Bronchial smooth muscle cell (primary cell): ENCODE measurements at places on chromosomes 13 and 19. TPM values are rescaled to one million over a fixed set of nuclear protein-coding genes. Genes with fewer than 3 reads are reported as not detected.

Gene PRODH2
- total RNA-seq = not detected in 2 replicates

Gene GPR183
- total RNA-seq = not detected in 2 replicates

Gene CKM
- not detected in 2 replicates for total RNA-seq

Gene OR10H1
- not detected in 2 replicates for total RNA-seq

Gene DIAPH3
- 0.77 and 2.4 TPM in 2 replicates for total RNA-seq

Gene OR7C2
- not detected in 2 replicates for total RNA-seq

Gene ZNF284
- total RNA-seq = 3.3 TPM in 2 replicates

Gene CPT1C
- 26.6 and 34.5 TPM in 2 replicates for total RNA-seq

Gene SIGLEC8
- total RNA-seq = not detected in 2 replicates

Gene FLT1
- 0.16 and 0.26 TPM in 2 replicates for total RNA-seq

Gene KLK15
- 0.09 TPM in 1 of 2 replicates, not detected in the other for total RNA-seq

Gene IGFL3
- not detected in 2 replicates for total RNA-seq

Gene PODNL1
- 1.0 and 1.3 TPM in 2 replicates for total RNA-seq

Gene PCDH20
- total RNA-seq = not detected in 2 replicates

Gene PLIN4
- total RNA-seq = 0.43 and 2.5 TPM in 2 replicates

Gene RFX2
- total RNA-seq = 3.0 and 4.8 TPM in 2 replicates

Gene ZNF878
- 0.09 and 0.16 TPM in 2 replicates for total RNA-seq

Gene ZNF726
- 0.16 and 0.43 TPM in 2 replicates for total RNA-seq

Gene CNFN
- not detected in 2 replicates for total RNA-seq

Gene LTBP4
- total RNA-seq = 69.0 and 191 TPM in 2 replicates

Gene SIGLEC10
- not detected in 2 replicates for total RNA-seq

Gene CEACAM6
- not detected in 2 replicates for total RNA-seq

Gene ZNF850
- total RNA-seq = 1.3 TPM in 2 replicates

Gene TSKS
- total RNA-seq = 0.26 and 0.32 TPM in 2 replicates

Gene SIGLEC5
- not detected in 2 replicates for total RNA-seq

Gene FFAR2
- not detected in 2 replicates for total RNA-seq

Gene ZNF578
- total RNA-seq = 5.2 and 6.3 TPM in 2 replicates

Gene LHB
- not detected in 2 replicates for total RNA-seq

Gene KIR2DL3
- not detected in 2 replicates for total RNA-seq

Gene MIA
- total RNA-seq = 0.26 and 0.47 TPM in 2 replicates

Gene FBXO17
- 23.0 and 27.2 TPM in 2 replicates for total RNA-seq

Gene CAPN12
- total RNA-seq = 0.16 and 0.26 TPM in 2 replicates

Gene KIR2DL4
- total RNA-seq = not detected in 2 replicates

Gene PLEKHF1
- 39.1 and 54.3 TPM in 2 replicates for total RNA-seq

Gene PEAK3
- not detected in 2 replicates for total RNA-seq

Gene CDKN2D
- total RNA-seq = 4.3 and 7.7 TPM in 2 replicates

Gene KPNA3
- total RNA-seq = 18.5 and 24.9 TPM in 2 replicates

Gene APOC4
- not detected in 2 replicates for total RNA-seq

Gene ZNF563
- total RNA-seq = 5.2 and 5.4 TPM in 2 replicates

Gene CNN1
- total RNA-seq = 5.5 and 8.2 TPM in 2 replicates

Gene GPR12
- not detected in 2 replicates for total RNA-seq

Gene DAND5
- not detected in 2 replicates for total RNA-seq

Gene CGB1
- total RNA-seq = not detected in 2 replicates

Gene P2RY11
- 1.9 and 3.0 TPM in 2 replicates for total RNA-seq

Gene UBE2L5
- not detected in 2 replicates for total RNA-seq

Gene PSG5
- 3.8 TPM in 1 of 2 replicates, not detected in the other for total RNA-seq

Gene SYT3
- not detected in 2 replicates for total RNA-seq

Gene ZNF254
- 7.6 and 8.8 TPM in 2 replicates for total RNA-seq

Gene SMIM24
- not detected in 2 replicates for total RNA-seq

Gene C1QTNF9
- total RNA-seq = 0.09 TPM in 1 of 2 replicates, not detected in the other

Gene C5AR2
- 0.16 TPM in 1 of 2 replicates, not detected in the other for total RNA-seq

Gene PROZ
- total RNA-seq = not detected in 2 replicates

Gene ZFP14
- total RNA-seq = 5.0 and 6.0 TPM in 2 replicates

Gene UQCRFS1
- total RNA-seq = 19.0 and 26.0 TPM in 2 replicates
